ENCODE measurements at places on chromosomes 3 and 15. TPM values are rescaled to one million over a fixed set of nuclear protein-coding genes. Genes with fewer than 3 reads are reported as not detected.

- H3K4me3 ChIP-seq: no peak overlapping the region
- no peaks in the 10 kb centered on the region for H3K36me3 ChIP-seq
- no peak for DNase-seq
- H3K4me1 ChIP-seq: no peaks in the 10 kb centered on the region
Observed at GRCh38 chr3:6825524-6825923, 35.4 kb upstream of the GRM7 start.

GRCh38 chr3:81758275-81758674 is 3.2 kb downstream of the GBE1 start:
- no peaks in the 10 kb centered on the region for H3K36me3 ChIP-seq
- H3K27me3 ChIP-seq: no peaks in the 10 kb centered on the region
- peaks cover 15% of the 10 kb centered on the region for H3K4me1 ChIP-seq
- H3K4me3 ChIP-seq: no peak overlapping the region
- no peak overlapping the region for H3K27ac ChIP-seq

DNA sequence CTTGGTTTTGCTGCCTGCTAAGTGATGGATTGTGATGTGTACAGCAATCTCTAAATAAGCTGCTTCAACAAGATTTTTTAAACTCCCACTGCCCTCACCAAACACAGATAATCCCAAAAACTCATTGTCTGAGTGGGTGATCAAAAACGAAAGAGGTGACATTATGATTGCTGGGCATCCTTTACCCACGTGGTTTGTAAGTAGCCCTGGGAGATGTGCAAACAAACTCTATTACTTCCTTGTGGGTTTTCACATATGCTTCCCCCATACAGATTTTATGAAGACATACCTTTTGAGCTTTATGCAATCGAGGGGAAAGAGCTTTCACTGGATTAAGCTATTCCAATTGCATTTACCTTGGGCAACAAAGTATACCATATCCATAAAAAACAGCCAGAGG is 1000.4 kb downstream of the FHIT start:
- no peaks in the 10 kb centered on the region for H3K4me1 ChIP-seq
- DNase-seq: no peak
- H3K27me3 ChIP-seq: no peaks in the 10 kb centered on the region
- no peak overlapping the region for H3K4me3 ChIP-seq
- no peak overlapping the region for H3K27ac ChIP-seq

DNA sequence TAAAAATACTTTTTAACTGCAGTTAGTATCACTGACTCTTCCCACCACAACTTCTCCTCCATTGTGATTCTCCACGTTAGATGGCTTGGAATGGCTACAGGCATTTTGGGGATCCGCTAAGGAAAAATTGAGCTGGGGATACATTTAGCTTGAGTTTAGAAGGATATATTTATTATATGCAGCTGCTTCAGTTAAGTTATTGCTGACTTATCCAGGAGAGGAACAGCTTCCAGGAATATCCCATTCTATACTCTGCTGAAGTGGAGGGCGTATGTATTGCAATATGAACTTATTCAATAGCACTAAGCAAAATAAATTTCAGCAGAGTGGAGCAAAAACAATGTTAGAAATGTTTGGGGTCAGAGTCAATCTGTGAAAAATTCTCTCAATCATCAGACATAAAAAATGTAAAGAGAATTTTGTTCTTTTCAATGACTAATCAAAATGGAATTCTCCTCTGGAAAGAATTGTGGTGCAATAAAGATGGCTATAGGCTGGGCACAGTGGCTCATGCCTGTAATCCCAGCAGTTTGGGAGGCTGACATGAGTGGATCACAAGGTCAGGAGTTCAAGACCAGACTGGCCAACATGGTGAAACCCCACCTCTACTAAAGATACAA is 84.7 kb downstream of the NCEH1 start:
- no peak overlapping the region for H3K4me3 ChIP-seq
- H3K4me1 ChIP-seq: no peaks in the 10 kb centered on the region
- H3K27me3 ChIP-seq: no peaks in the 10 kb centered on the region

- peaks cover 57% of the 10 kb centered on the region for H3K4me1 ChIP-seq
- no peaks in the 10 kb centered on the region for H3K27me3 ChIP-seq
- H3K27ac ChIP-seq: no peak overlapping the region
- no peak overlapping the region for H3K4me3 ChIP-seq
- H3K36me3 ChIP-seq: no peaks in the 10 kb centered on the region
Observed at GRCh38 chr3:71366988-71367604, 216.4 kb downstream of the FOXP1 start.

GRCh38 chr15:88932271-88932874 is 19.2 kb upstream of the MFGE8 start:
- no peak for DNase-seq
- no peaks in the 10 kb centered on the region for H3K36me3 ChIP-seq
- no peaks in the 10 kb centered on the region for H3K27me3 ChIP-seq
- no peaks in the 10 kb centered on the region for H3K4me1 ChIP-seq
- H3K4me3 ChIP-seq: no peak overlapping the region

DNA sequence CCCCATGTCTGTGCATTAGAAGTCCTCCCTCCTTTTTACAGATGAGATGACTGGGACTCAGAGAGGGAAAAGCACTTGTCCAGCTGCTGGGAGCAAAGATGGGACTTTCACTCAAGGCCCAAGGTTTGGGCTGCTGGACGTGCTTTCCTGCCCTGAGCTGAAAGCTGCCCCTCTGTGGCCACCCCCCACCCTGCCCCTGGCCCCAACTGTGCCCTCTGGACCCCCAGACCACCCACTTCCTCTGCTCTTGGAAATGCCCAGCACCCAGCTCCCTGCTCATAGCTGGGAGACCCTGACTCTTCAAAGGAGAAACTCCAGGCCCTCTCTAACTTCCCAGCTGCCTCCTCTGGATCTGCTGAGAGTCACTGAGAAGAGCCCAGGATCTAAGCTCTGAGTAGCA is 20.7 kb downstream of the GRIP2 start:
- no peak overlapping the region for H3K27ac ChIP-seq
- no peaks in the 10 kb centered on the region for H3K27me3 ChIP-seq
- no peaks in the 10 kb centered on the region for H3K4me1 ChIP-seq

DNA sequence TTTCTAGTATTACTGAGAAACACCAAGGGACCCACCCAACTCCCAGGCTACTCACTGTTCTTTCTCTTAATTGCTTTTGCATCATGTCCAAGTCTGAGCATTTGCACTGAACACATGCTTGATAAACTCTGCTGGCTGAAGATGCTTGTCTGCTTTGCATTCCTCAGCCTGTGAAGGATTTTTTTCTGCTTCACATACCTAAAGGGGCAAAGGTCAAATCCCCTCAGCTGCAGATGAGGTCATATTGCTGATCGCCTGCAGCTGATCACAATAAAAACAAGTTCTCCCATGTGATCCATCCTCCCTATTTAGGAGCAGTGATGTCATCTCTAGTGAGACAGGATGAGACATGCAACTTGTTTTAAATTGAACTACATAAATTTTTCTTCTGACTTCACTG is 84.6 kb upstream of the DCBLD2 start:
- H3K27me3 ChIP-seq: no peaks in the 10 kb centered on the region
- H3K4me3 ChIP-seq: no peak overlapping the region
- no peaks in the 10 kb centered on the region for H3K4me1 ChIP-seq
- H3K27ac ChIP-seq: no peak overlapping the region

Gene ROPN1
- not detected for polyA plus RNA-seq

Gene PAK6
- 2.8 TPM for polyA plus RNA-seq

Gene COX5A
- polyA plus RNA-seq: 351 TPM

Gene TFDP2
- 38.3 TPM for polyA plus RNA-seq

Gene CCR2
- polyA plus RNA-seq: 59.7 TPM

Measured in CD8-positive, alpha-beta memory T cell (primary cell).